ENCODE measurements at places on chromosomes 7 and 10.

DNA sequence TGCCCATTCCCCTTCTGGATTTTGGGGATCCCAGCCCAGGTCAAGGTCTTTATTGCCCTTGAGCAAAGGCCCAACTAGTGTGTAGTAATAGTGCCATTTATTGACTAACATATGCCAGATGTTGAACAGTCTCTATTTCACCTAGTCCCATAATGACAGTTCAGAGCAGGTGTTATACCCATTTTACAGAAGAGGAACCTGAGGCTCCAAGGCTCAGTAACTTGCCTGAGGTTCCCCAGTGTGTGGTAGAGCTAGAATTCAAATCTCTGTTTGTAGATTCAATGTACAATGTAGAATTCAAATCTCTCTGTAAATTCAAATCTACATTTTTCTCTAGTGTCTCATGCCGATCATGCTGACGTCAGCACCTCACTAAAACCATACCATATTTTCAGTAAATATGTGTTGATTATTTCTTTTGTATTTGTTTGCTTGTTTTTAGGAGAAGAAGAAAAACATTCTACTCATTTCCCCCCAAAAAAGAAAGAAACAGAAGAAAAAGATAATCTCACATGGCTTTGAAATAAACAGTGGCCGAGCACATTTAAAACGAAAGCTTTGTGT lies 329.7 kb downstream of the PRPF18 start:
- no peak for DNase-seq

- no peak for DNase-seq
Observed at GRCh38 chr10:102405108-102405571, 9.6 kb downstream of the NFKB2 start.

DNA sequence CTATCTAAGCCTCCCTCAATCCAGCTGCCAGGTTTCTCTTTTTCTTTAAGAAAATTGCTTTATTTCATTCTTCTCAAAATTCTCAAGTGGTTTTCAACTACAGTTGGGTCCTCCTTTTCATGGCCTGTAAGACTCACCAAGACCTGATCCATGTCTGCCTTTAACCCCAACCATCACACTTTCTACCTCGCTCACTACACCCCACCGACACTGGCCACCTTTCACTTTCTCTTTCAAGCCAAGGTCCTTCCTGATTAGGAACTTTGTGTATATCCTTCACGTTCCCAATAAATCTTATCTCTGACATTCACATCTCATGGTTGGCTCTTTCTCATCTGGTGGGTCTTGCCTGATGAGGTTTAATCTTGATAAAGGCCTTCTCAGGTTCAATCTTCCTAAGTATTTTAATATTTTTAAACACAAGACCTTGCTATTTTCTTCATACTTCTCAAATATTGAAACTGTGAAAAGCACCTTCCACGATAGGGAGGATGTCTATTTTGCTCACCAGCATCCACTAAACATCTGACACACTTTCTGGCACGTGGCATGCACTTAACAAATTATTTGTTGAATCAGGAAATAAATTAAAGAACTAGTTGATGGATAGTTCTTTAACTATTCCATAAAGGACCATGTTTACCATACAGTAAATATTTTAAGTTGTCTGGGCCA lies 624.8 kb downstream of the GRID1 start:
- no peak for DNase-seq

DNA sequence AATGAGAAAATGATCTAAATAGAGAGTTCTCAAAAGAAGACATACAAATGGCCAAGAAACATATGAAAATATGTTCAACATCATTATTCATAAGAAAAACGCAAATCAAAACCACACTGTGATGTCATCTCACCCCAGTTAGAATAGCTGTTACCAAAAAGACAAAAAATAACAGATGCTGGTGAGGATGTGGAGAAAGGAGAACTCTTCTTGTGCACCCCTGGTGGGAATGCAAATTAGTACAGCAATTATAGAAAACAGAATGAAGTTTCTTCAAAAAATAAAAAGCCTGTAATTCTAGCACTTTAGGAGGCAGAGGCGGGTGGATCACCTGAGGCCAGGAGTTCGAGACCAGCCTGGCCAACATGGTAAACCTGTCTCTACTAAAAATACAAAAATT lies 199.3 kb downstream of the PARD3 start:
- no peak for DNase-seq

- DNase-seq, result no peak
Observed at GRCh38 chr10:33240931-33241330, 93.5 kb downstream of the NRP1 start.

GRCh38 chr10:114856544-114857287 lies 35.1 kb downstream of the FHIP2A start:
- DNase-seq, result peak; percentile 62

- no peak for DNase-seq
Observed at GRCh38 chr7:150732786-150733481, 4.3 kb upstream of the GIMAP5 start.

- no peak for DNase-seq
Observed at GRCh38 chr10:84401854-84402611, 73.6 kb downstream of the CCSER2 start.

DNA sequence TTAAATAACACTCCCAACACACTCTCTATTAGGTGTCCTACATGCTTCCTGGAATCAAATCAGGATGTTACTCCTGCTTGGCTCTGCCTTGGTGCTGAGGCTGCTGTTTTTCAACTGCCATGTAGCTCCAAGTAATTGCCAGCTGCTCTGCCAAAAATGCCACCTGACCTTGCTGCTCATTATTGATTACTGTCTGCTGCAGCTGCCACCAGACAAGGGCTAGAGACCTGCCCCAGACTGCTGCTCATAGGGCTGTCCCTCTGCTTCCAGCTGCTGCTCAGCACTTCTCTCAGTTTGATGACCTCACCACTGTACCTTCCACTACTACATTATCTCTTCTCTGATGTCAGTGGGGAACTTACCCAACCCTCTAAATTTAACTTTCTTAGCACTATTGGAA lies 102.5 kb downstream of the PCLO start:
- DNase-seq, result no peak

- peak; percentile 83 for DNase-seq
Observed at GRCh38 chr10:21292763-21293517, 232.5 kb downstream of the SKIDA1 start.

DNA sequence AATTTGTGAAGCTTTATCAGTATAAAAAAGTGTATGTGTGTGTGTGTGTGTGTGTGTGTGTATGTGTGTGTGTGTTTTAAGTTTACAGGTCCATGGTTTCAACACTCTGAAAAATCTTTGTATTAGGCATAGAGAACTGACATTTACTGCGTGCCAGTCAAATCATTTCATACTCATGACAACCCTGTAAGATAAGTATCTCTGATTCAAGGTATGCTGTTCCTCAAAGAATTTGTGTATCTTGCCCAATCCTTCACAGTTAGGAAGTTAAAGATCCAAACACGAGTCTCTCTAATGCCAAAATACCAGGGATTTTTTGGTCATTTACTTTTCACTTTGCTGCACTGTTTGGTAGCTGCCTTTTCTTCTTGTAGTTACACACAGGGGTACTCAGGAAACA lies 1121.3 kb upstream of the AUTS2 start:
- no peak for DNase-seq

- peak; percentile 18 for DNase-seq
Observed at GRCh38 chr7:28483908-28484605, 71.7 kb downstream of the CREB5 start.

DNA sequence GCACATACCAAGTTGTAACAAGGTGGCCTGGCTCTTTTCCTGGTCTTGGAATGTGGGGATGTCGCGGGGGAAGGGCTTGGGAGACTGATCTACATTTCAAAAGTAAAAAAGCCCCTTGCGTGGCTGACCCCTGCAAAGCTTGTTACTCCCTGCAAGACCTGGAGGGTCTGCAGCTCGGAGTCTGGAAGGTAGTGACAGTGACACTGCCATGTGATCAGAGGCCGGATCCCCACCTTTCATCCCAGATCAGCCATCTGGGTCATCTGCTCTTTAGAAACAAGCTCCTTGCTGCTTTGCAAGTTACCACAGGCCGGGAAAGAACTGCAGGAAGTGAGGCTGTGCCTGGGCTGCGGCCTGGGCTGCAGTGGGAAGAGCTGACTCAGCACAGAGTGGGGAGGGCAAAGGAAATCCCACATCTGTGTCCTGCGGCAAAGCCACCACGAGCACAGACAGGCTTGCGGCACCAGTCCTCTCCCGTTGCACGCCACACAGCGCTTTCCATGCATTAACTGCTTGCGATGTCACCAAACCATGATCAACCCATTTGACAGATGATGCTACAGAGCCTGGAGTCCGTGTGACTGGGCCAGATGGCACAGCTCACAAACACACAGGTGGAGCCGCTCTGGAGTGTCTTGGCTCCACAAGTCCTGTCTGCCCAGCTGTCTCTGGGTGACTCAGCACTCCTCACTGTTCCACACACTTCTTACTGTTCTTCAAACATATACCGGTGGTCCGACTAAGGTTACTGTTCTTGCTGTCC lies 97.7 kb downstream of the SH3PXD2A start:
- DNase-seq, result peak; percentile 8

GRCh38 chr10:4941540-4942330 lies 21.5 kb upstream of the AKR1C1 start:
- DNase-seq, result no peak

DNA sequence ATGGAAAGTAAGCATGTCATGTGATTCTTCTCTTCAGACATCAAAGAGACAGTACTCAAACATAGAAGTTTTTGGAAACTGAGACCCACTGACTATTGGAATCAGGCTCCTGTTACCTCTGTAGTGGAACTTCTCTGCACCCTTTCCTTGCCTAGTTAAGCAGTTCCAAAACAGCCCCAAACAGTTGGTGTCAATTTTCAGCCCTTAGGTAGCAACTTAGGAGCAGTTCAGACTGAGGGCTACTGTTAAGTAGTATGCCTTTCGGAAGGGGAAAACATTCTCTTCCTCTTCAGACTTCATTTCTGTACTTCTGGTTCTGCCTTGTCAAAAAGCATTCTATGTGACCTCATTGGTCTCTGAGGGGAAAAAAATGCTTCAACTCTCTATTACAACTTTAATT lies 85.7 kb downstream of the ZNF277 start:
- no peak for DNase-seq

DNA sequence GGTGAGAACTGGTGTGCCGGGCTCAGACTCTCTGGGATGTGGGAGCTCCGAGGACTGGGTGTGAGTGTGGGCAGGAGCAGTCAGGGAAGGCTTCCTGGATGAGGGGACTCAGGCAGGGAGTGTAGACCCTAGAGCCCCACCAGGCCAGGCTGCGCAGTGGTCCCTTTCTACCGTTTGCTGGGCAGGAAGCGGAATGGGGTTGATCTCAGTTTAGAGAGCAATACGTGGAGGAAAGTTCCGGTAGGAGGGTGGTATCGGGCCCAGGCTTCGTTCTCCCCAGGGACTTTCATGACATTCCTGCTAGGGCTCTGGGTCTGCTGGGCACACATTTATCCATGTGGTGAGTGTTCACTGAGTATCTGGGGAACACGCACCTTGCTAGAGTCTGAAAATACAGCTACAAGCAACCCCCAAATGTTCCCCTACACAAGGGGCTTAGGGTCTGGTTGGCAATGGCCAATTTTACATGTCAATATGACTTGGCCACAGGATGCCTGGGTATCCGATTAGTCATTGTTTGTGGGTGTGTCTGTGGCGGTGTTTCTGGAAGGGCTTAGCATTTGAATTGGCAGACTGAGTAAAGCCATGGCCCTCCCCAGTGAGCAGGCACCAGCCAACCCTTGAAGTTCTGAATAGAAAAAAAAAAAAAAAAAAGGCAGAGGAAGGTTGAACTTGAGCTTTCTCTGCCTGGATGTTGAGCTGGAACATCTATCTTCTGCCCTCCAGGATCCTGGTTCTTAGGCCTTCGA lies 20.8 kb downstream of the GHRHR start:
- DNase-seq, result no peak

GRCh38 chr7:71560354-71560995 lies 428.5 kb downstream of the GALNT17 start:
- DNase-seq, result no peak

DNA sequence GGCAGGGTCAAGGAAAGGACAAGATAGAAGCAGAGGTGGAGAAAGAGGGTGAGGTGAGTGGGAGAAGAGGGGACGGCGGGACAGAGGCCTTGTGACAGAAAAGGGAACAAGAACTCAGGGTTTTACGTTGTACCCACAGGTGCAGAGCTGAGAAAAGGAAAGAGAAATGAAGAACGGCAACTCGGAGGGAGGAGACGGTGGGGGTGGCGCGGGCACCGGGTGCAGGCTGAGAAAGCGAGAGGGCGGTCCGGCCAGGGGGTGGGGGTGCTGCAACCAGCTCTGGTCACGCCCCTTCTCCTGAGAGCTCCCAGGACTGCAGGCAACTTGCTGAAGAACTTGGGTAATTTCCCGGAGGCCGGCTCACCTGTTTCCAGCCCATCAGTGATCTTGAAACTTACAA lies 65.3 kb downstream of the CARD11 start:
- DNase-seq, result no peak

- DNase-seq, result no peak
Observed at GRCh38 chr10:109882251-109883057, 40.9 kb downstream of the XPNPEP1 start.

DNA sequence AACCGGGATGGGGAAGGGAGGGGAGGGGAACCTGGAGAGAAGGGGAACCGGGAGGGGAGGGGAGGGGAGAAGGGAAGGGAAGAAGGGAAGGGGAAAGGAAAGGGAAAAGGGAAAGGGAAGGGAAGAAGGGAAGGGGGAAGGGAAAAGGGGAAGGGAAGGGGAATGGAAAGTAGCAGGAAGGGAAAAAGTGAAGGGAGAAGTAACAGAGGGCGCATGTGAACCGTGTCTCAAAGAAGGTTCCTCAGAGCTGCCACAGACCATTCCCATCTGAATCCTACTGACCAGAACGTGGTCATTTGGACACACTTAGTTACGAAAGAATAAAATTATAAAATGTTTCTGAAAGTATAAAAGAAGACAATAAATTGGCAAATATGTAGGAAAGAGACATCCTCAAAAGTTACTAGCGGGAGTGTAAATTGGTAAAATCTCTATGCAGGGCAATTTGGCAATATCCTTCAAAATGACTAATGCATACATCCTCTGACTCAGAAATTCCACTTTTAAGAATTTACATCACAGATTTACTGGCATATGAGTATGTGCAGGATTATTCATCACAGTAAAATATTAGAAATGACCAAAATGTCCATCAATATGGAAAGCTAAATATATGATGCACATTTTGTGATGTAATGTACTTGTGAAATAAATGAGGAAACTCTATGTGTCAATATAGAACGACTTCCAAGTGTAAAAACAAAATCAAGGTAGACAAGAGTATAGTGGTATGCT lies 12.9 kb downstream of the C10orf67 start:
- DNase-seq, result peak; percentile 72

- no peak for DNase-seq
Observed at GRCh38 chr7:131293018-131293417, 34.7 kb upstream of the MKLN1 start.

GRCh38 chr10:28940158-28940888 lies 263.0 kb downstream of the BAMBI start:
- no peak for DNase-seq

DNA sequence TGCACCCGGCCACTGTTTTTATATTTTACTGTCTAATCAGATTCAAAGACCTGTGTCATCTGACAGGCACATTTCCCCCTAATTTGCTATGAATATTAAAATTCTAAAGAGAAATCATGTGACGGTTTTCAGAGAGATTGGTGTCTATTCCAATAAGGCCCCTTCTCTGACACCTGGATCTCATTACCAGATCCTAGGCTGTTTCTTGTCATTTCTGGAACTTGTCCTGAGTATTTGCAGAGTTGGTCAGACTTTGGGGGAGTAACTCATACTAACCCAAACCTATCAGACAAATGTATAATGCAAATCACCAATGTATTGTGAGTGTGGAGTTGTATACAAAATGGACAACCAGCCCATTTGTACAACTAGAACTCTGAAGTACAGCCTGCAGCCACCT lies 29.5 kb downstream of the MYO1G start:
- DNase-seq, result no peak

GRCh38 chr7:17406738-17407137 lies 108.3 kb downstream of the AHR start:
- DNase-seq, result no peak

Data from amniotic stem cell (primary cell).